ENCODE measurements at places on chromosomes 1 and 21.

- no peak for DNase-seq
These were observed 895 bp upstream of the UBR4 start for GRCh38 chr1:19210772-19211549.

DNA sequence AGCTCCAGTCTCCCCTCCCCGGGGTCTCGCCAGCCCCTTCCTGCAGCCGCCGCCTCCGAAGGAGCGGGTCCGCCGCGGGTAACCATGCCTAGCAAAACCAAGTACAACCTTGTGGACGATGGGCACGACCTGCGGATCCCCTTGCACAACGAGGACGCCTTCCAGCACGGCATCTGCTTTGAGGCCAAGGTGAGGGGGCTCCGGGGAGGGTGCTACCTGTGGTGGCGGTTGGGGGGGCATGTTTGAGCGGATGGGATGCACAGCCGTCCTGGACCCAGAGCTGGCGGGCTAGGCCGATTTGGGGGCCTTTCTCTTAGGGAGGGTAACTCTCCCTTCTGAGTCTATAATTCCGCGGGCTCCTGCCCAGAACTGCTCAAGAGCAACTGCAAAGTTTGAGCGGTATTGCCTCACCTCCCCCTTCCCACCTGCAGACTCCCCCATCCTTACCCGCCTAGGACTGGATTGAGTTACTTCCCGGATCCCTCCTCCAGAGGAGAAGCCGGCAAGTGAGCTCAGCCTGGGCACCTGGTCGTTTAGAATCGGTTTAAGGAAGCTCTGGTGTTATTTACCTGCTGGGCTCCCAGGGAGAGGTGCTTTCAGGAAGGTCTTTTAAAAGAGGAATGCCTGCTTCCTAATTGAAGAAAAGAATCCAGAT lies 730 bp downstream of the NOS1AP start:
- DNase-seq: no peak

DNA sequence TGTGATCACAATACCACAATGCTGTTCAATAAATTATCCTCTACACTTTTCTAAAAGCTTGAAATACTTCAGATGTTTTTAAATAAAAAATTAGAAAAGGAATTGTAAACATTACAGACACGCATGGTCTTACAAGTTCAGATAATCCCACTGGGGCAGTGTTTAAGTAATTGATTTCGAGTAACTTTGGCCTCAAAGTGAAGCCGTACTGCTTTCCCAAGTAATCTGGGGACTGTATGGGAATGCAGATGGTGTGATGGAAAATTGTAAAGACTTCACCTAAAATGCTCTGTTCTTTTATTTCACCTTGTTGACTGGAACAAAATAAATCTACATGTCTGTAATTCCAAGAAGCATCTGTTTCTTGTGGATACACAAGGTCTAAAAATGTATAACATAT lies 401.7 kb upstream of the LYPLAL1 start:
- DNase-seq: no peak

DNA sequence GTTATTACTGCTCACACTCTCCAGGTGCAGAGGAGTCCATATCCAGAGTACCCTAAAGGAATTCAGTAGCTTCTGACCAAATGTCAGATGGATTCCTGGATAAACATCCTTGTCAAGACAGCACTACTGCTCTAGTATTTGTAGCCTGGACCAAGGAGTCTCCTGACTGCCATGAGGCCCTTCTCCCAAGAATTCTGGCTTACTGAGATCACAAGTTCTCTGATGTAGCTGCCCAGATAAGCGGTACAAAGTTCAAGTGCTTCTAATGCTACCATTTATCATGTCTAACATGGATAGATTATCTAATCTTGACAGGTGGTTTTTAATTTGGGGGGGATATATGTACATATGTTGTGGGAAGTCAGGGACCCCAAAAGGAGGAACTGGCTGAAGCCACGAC lies 196.6 kb upstream of the HMCN1 start:
- DNase-seq: no peak

- no peak for DNase-seq
These were observed 37.4 kb downstream of the MAP3K21 start for GRCh38 chr1:233364695-233365539.

GRCh38 chr1:6962478-6962995 lies 177.3 kb downstream of the CAMTA1 start:
- peak; percentile 45 for DNase-seq

DNA sequence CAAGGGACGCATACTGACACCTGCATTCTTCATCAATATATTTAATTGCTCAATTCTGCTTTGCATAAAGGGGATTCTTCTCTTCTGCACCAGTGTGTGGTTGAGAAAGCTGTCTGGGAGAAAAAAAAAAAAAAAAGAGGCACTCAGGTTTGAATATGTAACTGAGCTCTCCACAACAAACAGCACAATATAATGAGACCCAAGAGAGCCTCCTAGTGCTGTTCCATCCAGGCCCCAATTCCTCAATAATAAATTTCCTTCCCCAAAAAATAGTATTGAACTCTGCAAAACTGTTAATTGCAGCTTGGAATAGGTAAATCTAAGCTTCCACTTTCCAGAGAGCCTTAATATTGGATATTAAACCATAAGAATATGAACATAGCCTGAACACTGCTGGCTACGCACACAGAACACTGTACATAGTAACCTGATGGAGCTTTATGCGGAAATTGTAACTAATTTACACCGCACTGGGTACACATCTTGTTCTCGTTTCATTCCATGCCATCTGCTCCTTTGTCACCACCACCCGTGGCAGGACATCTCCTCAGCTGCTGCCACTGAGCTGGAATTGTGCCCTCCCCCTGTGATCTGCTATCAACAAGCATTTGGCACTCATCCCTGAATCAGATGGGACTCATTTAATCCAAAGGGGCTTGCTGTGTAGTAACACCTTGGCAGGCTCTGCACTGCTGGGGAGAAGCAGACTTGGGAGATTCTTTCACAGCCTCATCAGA lies 272.0 kb downstream of the HHIPL2 start:
- no peak for DNase-seq

DNA sequence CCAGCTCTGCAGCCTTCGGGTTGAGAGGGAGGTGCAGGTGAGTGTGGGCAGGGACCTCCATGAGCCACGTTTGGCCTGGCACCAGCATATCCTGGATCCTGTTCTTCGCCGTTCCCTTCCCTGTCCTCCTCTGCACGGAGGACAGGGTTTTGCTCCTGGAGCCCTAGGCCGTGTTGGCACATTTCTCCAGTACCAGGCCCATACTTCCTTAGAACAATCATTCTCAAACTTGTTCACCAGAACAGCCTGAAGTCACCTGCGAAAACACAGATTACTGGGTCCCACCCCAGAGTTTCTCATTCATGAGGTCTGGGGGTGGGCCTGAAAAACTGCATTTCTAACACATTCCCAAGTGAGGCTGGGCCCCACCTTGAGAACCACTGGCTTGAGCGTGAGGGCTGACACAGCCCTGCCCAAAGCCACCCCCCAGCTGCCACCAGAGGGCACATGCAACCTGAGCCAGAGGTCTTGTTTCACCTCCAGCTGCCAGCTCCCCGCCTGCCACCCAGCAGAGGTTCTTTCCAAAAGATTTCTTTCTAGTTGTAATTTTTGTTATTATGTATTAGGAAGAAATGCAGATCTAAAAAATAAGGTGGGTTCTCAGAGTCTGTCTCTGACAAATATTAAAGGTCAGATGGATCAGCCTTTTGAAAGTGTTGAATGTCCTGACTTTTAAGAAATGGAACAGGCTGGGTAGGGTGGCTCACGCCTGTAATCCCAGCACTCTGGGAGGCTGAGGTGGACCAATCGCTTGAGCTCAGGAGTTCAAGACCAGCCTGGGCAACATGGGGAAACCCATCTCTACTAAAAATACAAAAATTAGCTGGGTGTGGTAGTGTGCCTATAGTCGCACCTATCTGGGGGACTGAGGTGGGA lies 39.6 kb upstream of the LDLRAP1 start:
- peak; percentile 40 for DNase-seq

GRCh38 chr1:177631770-177632169 lies 338.1 kb downstream of the SEC16B start:
- no peak for DNase-seq
